ENCODE measurements at places on chromosomes 1 and 21.

GRCh38 chr21:16770266-16770665 lies 742.6 kb upstream of the CXADR start:
- DNase-seq, result no peak

DNA sequence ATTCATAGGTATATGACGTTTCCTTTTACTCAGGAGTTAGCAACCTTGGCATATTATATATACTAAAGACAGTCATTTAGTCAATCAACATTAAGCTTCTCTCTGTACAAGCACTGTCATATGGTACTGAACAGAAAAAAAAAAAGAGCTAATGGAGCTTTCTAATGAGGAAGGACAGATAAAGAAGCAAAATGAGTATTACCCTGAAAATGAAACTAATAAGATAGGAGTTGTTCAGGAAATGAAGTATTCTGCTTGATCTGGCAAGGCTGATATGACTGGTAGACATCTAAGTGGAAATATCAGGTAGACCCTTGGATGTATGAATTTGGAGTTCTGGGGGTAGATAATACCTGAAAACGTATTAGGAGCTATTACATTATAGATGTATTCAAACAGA lies 4.3 kb upstream of the IKBKE start:
- no peak for DNase-seq

DNA sequence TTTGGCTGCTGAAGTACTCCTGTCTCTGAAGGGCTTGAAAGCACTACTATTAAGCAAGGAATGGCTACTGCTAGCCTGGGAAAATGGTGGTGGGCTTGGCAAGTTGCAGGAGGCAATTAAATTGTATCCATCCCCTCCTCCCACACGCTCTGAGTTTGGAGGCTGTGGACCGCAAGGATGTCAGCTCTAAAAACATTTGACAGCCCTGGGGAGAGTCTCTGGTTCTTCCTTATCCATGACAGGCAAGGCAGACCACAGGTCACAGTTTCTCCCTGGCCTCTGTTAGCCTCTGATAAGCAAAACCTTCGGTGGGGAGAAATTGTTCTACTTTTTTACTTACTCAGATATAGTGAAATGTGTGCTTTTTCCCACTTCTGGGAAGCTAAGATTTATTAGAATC lies 46.6 kb downstream of the S1PR1 start:
- DNase-seq, result no peak

GRCh38 chr1:13469343-13469742 lies 44.5 kb downstream of the LRRC38 start:
- DNase-seq, result no peak

DNA sequence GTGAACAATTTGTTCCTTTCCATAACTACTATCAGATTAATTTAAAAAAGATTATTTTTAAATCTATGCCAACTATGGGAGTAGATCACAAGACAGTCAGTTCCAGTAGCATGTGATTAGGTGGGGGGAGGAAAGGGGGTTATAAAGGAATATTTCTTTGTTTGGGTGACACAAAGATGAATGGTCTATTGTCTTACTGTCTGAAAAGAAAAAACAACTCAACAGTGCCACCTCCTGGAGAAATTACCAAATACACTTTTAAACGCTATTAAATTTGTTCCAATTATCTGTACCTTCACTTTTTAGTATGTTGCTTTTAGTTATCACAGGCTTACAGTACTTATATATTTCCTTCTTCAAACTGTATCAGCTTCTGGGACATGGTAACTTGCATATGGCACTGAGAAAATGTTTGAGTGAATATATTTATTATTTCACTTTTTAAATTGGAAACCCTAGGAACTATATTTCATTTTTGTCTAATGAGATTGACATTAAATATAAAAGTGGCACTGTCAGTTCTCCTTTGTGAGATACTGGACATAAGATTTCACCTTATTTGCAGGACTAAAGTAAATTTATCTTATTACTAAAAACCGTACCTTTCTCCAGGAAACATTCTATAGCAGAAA lies 1.7 kb upstream of the SORT1 start:
- no peak for DNase-seq

GRCh38 chr1:184485751-184486723 lies 99.2 kb downstream of the C1orf21 start:
- DNase-seq, result no peak

- no peak for DNase-seq
These were observed 16.9 kb downstream of the SLC19A1 start for GRCh38 chr21:45525153-45525909.

GRCh38 chr1:30274976-30275621 lies 448.3 kb downstream of the MATN1 start:
- no peak for DNase-seq

- no peak for DNase-seq
These were observed 14.9 kb downstream of the ETS2 start for GRCh38 chr21:38820471-38821239.

DNA sequence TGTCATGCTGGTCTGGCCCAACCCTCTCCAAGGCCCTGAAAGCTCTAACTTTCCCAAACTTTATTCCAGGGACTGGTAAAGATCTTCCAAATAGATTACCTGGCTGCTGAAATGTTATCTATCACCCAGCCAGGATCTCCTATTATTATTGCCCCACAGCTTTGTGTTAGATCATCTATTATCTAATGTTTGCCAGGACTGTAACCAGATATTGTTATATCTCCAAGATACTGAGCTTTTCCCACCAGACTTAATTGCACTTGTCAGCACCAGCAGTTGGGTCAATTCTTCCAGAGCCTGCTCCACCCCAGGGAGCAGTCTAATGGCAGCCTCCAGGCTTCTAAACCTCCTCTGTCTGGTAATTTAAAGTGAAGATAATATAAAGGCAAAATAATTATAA lies 59.1 kb downstream of the PRDX6 start:
- no peak for DNase-seq

GRCh38 chr1:147579934-147580537 lies 38.7 kb downstream of the BCL9 start:
- no peak for DNase-seq

GRCh38 chr1:93770640-93771039 lies 89.0 kb upstream of the BCAR3 start:
- DNase-seq, result no peak

DNA sequence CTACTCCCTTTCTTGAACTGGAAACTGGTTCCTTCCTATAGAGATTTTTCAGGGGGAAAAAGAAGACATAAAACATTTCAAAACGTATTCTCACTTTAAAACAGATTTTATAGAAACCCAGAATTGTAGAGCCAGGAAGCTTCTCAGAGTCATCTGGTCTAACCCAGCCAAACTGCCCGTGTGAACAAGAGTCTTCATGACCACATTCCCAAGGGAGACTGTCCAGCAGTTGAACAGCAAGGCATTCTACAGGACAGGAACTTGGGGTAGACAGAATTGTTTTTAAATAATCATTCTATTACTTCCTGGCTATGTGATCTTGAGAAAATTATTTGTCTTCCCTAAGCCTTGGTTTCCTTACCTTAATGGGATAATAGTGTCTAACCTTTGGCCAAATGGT lies 163.5 kb upstream of the IVNS1ABP start:
- no peak for DNase-seq

GRCh38 chr1:30474818-30475200 lies 248.6 kb downstream of the MATN1 start:
- no peak for DNase-seq

- no peak for DNase-seq
These were observed 142.5 kb downstream of the OLFM3 start for GRCh38 chr1:101854271-101854670.

DNA sequence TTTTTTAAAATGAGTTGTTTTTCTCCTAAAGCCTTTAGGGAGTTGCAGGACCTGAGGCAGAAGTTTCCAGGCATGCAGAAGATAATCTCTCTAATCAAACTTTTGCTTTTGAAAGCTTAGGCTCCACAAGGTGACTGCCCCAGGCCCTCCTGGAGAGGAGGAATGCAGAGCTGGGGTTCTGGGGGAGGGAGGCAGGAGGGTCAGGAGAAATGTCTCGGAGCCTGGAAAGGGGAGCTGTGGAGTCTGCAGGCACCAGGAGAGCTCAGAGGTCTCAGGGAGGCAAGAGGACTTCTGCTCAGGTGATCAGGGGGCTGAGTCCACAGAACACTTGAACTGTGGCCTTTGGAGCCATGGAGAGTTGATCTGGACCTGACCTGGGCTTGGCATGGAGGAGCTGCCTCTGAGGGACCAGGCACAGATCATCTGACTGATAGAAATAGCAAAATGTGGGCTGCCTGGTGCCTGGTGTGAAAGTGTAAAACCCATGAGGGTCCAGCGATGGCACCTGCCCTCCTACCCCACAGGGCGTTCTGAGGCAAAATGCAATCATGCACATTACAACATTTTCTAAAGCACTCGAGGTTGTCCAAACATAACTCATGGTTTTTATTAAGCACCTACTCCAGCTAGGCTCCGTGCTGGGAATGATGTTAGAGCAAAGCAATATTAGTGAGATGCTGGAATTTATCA lies 10.0 kb upstream of the ABCG1 start:
- DNase-seq, result no peak

DNA sequence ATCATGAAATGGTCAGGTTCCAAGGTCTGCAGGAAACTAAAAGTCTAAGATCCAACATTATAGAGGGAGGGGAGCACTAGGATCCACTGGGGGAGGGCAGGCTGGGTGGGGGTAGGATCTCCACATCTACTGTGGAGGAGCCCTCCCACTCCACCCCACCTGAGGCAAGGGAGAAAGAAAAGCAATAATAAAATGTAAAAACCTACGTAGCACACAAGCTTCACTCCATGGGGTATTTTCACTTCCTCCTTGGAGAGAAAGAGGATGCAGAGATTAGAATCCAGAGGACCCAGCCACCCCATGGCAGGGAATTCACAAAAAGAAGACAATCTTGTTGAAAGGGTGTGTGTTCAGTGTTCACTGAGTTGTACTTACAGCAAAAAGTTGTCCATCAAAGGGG lies 14.4 kb downstream of the SPOCD1 start:
- no peak for DNase-seq

DNA sequence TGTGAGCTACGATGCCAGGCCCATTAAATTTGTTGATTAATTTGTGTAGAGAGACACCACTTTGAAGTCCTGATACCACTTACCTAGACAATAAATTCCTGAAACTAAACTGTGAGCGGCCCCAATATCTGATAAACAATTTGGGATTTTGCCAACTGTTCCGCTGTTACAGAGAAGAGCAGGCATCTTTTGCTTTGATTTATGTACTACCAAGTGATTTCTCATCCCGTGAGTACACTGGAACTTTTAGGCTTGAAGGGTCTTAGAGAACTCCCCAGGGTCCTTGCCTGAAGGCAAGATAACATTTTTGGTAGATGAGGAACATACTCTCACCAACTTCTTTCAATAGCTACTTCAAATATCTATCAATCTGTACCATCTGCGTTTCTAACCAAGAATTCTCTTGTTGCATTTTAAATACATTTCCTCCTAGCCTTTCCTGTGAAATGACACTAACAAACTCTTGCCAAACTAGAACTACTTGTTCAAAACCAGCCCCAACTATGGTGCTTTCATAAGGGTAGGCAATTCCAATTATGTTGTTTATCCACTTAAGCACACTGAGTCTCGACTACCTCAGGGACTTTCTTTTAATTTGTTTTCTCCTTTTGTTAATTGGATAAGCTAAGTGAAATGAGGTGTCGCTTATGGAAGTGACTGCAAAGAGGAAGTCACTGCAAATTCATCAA lies 23.2 kb upstream of the SLC30A1 start:
- no peak for DNase-seq

DNA sequence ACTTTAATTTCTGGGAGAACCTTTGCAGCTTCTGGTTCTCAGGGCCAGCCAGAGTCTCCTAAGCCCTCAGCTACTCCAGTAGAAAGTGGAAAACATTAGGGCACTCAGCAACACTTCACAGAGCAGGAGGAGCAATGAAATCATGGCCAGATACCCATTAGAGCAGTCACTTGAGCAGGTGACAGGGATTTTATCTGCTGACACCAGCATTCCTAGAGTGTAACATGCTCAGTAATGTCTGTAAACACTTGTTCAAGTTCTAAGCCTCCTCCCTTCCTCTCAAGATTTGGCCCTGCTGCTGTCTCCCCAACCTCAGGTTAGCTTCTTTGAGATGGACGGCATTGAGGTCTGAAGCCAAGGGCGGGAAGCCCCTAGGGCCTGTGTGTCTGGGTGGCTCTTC lies 218.0 kb downstream of the GRIK3 start:
- DNase-seq, result no peak

DNA sequence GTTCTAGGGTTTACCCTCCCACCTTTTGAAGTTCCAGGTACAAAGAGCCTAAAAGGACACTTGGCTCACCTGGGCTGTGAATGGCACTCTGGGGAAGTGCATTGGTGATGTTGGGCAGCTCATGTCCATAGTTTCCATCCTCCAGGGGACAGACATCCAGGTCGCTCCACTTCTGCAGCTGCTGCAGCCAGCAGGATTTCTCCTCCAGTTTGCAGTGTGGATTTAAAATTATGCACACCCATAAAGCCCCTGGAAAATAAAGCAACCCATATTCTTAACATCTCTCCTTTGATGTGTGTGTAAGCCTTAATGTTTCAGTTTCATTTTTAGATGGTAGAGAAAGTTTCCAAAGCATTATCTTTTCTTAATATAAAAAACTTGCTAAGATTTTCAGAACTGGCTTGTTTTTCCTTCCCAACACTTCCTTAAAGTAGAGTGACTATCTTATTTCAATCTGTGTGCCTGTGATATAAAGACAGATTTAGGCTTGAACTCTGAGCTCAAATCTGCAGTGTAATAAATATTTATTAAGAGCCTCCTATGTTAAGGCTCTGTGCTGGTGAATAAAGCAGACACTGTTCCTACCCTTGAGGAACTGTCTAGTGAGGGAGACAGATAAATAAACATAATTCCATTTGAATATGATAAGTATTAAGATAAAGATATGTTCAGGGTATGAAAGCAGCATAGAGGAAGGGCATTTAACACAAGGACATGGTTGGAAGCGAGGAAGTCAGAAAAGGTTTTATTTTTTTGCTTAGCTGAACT lies 39.1 kb downstream of the UROD start:
- DNase-seq, result peak; percentile 1

DNA sequence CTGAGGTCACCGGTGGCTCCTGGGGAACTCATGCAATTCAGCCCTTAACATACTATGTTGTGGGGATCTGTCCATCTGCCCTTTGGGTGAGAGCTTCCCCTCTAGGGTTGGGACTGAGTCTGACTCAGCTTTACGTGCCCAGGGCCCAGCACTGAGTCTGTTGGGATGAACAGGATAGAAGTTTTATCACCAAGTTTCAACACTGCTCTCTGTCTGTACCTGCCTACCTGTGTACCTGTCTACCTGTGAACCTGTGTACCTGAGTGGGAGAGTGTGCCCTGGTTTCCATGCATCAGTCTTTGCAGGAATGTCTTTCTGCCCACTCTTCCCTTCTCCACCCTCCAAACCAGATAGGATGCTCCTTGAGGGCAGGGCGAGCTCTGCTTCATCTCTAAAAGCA lies 90.6 kb upstream of the POU3F1 start:
- no peak for DNase-seq

- DNase-seq, result peak; percentile 40
These were observed 637 bp downstream of the LYPLA2 start for GRCh38 chr1:23791516-23792047.

DNA sequence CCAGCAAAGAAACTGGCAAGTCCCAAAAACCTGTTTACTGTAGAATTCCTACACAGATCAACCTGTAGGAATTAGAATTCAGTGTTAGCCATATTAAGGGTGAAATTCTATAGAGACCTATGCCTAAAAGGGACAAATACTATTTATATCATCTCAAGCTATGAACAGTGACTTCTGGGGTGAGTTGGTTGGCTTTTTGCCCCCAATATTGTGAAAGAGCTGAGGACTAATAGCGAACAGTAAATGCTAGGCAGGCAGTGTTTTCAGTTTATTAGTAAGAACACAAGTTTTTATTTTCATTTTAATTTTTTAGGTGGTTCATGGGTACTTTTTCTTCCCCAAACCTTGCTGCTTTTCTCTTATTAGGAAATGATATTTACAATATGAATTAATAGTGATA lies 15.3 kb downstream of the SLC16A4 start:
- DNase-seq, result no peak

GRCh38 chr1:197302775-197303174 lies 34.7 kb downstream of the CRB1 start:
- DNase-seq, result no peak
